ENCODE measurements at places on chromosomes 2 and 18.

- DNase-seq = peak; percentile 54
Measured at GRCh38 chr2:231361701-231362554, 33.6 kb upstream of the B3GNT7 start.

DNA sequence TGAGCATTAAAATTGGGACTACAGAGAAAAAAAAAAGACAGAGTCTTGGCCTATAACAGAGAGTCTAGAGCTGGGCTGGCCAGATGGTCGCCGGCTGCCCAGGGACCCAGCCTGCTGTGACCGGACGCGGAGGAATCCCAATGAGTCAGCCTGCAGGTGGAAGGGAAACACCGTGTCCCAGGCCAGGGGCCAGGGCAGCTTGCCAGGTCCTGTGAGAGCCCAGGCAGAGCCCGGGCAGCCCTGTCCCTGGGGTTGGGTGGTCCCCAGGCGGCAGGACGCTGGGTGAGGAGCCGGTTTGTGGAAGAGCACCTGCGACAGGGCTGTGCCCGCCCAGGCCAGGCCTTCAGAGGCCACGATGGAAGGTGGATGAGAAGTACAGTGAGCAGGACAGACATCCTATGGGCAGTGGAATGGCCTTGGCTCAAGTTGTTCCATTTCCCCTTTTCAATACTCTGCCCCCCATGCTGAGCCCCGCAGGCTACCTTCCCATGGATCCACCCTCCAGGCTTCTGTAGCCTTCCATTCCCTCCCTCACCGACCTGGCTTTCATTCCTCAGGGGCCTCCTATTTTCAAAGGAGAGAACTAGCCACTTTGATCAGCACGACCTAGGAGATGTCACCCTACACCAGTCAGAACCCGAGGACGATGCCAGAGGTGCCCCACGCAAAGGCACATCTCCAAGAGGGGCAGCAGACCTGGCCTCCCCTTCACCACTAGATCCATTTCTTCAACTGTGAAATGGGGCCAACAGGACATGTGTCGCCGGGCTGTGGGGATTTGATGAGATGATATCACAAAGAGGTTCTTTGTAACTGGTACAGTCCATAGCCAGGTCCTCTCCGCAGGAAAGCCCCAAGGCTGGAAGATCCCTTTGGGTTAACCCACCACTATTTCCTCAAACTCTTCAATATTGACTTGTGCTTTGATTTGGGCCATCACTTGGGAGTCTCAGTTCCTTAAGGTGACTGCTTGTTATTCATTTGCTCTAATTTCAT, 87.5 kb downstream of the POLR1A start:
- no peak for DNase-seq

GRCh38 chr2:55420871-55421270, 1.2 kb upstream of the CCDC88A start:
- peak; percentile 75 for DNase-seq

DNA sequence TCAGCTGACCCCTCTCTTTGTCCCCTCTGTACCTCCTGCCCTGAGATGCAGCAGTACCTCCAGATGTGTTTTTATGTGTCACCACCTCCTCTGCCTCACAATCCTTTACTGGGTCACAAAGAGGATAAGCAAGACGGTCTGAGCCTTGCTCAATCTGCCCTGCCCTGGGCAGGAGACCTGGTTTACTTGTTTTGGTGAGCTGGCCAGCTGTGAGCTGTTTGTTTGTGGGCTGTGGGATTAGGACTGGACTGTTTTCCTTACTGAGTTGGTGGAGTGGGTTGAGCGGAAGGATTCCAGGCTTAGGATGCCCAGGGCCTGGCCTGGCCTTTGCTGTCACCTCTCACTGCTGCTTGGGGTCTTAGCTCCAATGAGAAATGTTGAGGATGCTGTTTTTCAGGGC, 299.5 kb downstream of the SRBD1 start:
- no peak for DNase-seq

GRCh38 chr2:44956843-44957242, 15.3 kb downstream of the SIX3 start:
- no peak for DNase-seq

DNA sequence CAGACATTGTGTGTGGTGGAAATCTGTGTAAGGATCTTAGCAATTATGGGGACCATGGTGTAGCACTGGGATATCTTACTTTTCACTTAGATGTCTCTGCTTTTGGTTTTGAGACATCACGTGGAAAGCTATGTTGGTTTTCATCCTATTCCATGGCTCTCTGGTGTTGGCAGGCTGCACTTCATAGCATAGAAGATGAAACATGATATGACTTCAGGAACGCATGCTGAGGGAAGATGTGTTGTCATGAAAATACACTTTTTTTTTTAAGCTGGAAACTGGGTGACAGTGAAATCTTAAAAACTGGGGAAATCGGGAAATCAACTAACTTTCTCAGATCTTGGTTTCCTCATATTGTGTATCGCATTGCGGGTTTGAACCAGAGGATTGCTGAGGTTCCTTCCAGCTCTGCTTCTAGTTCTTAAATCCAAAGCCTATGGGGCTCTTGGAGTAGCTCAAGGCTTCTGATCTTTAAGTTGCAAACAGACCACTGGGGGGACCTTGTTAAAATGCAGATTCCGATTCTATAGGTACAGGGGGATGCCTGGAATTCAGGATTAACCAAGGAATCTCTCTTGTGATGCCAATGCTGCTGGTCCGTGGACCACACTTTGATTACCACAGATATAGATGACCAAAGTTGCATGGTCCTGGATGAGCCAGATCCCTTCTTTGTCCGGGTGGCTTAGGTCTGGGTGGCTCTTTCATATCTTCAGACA, 160.7 kb downstream of the SH3RF3 start:
- no peak for DNase-seq

GRCh38 chr2:234446404-234447076, 50.3 kb downstream of the ARL4C start:
- peak; percentile 59 for DNase-seq

DNA sequence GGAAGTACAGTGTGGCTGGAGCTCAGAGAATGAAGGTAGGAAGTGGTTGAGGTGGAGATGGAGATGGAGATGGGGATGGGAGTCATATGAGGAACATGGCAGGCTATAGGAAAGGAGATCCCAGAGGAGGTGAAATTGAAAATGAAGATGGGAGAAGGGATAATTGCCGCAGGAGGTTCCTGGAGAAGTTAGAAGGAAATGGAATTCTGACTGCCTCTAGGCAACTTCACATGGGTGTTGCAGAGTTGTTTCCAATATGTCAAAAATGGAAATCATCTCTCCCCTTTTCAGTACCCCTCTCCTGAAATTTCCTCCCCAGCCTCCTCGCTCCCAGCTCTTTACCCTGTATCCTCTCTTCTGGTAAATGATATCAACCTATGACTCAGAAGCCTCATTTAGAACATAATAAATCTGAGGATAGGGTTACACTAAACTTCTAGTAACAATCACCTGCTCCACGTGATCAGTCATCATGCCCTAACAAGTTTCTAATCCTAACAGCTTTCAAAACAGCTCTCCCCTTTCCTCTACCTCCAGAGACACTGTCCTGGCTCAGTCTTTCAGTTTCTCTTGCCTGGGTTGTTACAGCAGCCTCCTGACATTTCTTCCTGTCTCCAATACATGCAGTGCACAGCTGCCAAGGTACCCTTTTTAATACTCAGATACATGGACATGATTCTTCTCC, 201.9 kb upstream of the RBMS1 start:
- no peak for DNase-seq

DNA sequence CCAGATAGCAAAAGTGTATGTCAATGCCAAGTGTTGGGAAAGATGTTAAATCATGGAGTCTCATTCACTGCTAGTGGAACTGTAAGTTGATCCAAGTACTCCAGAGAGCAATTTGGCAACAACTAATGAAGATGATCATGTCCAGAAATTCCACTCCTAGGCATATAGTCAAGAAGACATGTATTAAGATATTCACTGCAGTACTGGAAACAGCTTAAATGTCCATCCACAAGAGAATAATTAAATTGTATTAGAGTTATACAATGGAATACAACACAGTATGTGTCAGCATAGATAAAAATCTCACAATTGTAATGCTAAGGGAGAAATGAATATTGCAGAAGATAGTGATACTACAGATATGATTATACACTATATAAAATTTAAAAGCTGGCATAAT, 15.2 kb upstream of the LBH start:
- DNase-seq = peak; percentile 31

GRCh38 chr18:11454040-11454439, 155.4 kb upstream of the SLC35G4 start:
- DNase-seq = no peak

DNA sequence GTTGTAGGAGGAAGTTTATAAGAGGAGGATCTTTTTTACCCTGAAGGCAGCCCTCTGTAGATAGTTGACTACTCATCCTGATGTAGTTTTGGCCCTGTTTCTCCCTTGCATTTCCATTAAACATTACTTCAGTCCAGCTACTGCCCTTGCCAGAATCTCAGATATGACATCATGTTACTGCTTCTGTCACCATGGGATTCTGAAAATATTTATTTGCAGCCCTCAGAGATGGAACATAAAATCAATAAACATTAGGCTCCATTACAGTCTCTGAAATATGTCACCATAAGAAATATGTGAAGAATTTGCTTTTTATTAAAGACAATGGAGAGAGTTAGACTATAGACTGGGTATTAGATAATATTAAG, 68.7 kb upstream of the STK39 start:
- DNase-seq = no peak

DNA sequence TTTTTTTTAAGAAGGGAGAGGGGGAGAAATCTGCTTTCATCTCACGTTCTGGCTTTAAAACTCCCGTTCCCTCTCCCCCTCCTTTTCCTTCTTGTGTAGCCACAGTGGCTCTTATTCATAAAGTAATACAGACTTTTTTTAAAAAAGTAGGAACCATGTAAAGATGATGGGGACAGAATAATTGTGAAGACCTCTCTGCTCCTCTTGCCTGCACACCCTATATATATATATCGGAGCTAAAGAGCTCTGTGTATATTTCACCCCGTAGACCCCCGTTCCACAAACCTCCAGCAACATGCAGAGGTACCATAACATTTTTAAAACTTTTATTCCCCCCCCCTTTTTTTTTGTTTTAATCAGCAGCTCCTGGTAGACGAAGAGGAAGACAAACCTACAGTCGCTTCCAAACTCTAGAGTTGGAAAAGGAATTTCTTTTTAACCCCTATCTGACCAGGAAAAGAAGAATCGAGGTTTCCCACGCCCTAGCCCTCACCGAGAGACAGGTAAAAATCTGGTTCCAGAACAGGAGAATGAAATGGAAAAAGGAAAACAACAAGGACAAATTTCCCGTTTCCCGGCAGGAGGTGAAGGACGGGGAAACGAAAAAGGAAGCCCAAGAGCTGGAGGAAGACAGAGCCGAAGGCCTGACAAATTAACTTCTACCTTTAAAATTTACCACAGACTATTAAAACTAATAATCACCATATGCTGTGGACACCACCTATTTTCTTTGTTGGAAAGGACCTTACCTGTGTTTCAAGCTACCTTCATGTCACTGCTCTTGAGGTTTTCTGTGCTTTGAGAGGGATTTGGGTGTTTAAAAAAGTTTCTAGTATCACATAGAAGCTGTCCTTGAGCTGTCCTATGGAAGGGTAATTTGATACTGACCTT, 1.7 kb downstream of the HOXD8 start:
- DNase-seq = no peak

DNA sequence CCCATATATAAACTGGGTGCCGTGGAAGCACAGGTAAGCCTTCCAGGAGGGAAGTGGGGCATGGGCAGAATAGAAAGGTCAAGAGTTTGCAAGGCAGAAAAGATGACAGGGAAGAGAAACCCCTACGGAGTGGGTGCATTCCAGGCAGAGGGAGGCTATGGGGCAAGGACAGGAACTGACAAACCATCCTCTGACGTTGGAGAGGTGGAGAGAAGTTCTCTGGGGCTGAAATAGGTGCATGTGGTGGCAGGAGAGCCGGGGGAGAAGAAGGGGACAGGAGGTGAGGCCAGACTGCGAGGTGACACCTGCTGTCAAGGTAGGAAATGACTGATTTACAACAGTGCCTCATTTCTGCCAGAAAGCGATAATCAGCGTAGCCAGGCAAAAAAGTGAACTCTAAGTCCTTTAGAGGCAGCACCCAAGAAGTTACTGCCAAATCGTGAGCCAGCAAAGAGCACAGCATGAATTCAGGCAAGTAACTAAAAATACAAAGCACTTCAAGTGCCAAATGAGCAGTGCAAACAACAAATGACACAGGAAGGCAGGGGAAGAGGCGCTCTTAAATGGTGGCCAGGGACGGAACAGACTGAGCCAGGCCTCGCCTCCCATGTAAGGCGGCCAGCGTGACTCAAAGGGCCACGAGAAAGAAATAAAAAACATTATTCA, 113.3 kb upstream of the ACVR1C start:
- DNase-seq = no peak

- DNase-seq = no peak
Measured at GRCh38 chr18:37261988-37262387, 303.6 kb downstream of the CELF4 start.

- no peak for DNase-seq
Measured at GRCh38 chr2:172998547-172999272, 76.9 kb upstream of the MAP3K20 start.

DNA sequence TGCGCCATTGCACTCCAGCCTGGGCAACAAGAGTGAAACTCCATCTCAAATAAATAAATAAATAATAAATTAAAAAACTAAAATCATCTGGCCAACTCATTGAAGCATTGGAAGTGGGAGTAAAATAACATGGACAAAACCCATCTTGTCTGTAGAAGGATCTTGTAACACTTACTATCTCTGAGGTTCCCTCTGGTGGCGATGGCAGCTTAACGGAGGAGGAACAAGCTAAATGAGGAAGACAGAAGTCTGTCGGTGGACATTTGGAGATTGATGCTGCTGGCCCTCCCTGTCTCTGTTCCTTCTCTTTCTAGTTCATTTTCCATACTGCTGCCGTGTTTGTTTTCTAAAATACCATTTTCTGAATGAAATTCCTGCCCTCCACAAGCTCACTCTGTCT, 43.4 kb downstream of the ZCCHC2 start:
- no peak for DNase-seq

DNA sequence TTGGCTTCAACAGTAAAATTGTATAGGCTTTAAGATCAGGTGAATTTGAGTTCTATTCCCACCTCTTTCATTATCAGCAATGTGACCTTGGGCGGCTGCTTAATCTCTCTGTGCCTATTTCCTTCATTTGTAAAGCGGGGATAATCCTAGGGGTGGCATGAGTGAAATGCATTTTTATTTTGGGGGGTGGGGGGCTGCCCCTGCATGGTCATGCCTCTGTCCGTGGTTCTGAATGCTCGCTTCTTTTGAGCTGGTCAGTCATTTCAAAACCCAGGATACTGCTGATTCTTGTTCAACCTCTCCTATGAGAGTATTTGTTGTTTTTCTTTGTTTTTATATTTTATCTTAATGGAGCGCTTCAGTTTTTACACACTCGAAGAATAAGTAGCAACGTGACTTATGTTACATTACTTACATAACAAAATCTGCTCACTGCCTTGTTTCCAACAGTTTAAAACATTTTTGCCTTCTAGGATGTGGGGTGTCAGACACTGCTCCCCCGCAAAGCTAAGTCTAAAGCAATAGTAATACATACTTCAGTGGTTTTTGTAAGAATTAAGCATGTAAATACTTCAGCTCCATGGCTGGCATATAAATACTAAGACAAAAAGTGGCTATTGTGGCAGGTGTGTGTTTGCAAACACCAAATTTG, 152.6 kb upstream of the PELI1 start:
- no peak for DNase-seq

GRCh38 chr2:67755156-67755882, 307.5 kb downstream of the C1D start:
- DNase-seq = no peak

Measured in Karpas-422 (cell line).